B cell (primary cell): ENCODE measurements at places on chromosomes 4 and X. TPM values are rescaled to one million over a fixed set of nuclear protein-coding genes. Genes with fewer than 3 reads are reported as not detected.

The OPRPN gene
- not detected in 2 replicates for total RNA-seq

The CT45A7 gene
- total RNA-seq = not detected in 2 replicates

GRCh38 chrX:9342561-9343051 is 122.3 kb upstream of the TBL1X start:
- H3K27me3 ChIP-seq = no peaks in the 10 kb centered on the region
- H3K27ac ChIP-seq = no peak overlapping the region
- no peaks in the 10 kb centered on the region for H3K36me3 ChIP-seq
- peak; percentile 64 for DNase-seq
- H3K4me3 ChIP-seq = no peak overlapping the region

The FRMD7 gene
- not detected in 2 replicates for total RNA-seq

DNA sequence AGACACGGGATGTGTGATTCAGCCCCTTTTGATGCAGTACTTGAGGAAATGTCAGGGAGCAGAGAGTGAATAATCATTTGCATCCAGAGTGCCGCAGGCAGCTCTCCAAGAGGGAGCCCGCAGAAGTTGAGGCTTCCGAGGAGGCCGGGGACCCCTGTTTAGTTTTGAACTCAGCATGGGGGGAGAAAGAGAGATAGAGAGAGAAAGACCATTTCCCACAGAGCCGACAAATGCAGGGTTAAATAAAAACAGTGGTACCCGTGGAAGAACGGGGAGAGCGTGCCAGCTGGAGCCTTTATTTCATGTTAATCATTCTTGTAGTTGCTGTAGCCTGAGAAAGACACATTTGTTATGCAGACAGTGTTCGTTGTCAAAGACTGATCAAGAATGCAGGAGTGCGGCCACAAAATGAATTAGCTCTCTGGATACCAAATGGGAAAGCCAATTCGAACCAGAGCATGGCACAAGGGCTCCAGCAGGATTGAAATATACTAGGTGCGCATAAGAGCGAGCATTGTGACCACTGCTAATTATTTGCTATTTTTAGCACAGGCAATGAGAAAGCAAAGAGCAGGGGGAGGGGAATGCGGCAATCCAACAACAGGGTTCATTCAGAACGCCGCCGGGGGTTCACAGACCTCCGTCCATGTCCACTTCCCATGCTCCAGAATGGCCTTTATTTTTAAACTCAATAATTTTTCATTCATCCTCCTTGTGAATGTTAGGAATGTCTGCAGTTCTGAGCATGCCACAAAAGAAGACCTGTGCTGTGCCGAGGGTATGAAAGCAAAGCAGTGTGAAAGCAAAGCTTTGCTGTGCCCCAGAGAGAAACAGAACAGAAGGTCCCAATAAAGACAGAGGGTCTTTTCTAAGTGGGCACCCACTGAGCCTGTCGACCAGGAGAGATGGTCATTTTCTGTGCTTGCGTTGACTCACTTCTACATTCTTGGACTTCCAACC is 243.9 kb upstream of the VCX3A start:
- H3K4me1 ChIP-seq = no peaks in the 10 kb centered on the region
- no peak overlapping the region for H3K27ac ChIP-seq
- DNase-seq = no peak
- H3K4me3 ChIP-seq = no peak overlapping the region

The SLC25A6 gene
- total RNA-seq = 323 and 343 TPM in 2 replicates

DNA sequence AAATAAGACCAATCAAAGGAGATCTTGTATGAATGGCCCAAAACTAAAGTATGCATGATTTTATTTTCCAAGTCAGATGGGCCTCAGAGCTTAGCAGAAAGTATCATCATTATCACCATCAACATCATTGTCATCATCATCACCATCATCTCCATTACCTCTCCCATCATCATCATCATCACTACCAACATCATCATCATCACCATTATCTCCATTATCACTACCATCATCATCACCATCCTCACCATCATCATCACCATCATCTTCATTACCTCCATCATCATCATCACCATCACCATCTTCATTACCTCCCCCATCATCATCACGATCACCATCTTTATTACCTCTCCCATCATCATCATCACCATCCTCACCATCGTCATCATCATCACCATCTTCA is 363.9 kb downstream of the DHRSX start:
- no peak overlapping the region for H3K27ac ChIP-seq
- no peaks in the 10 kb centered on the region for H3K27me3 ChIP-seq

GRCh38 chr4:62006108-62006507 is 806.0 kb downstream of the ADGRL3 start:
- no peaks in the 10 kb centered on the region for H3K4me1 ChIP-seq
- no peak for DNase-seq
- no peaks in the 10 kb centered on the region for H3K36me3 ChIP-seq
- H3K27me3 ChIP-seq = no peaks in the 10 kb centered on the region
- H3K4me3 ChIP-seq = no peak overlapping the region

- H3K36me3 ChIP-seq = no peaks in the 10 kb centered on the region
- H3K27ac ChIP-seq = no peak overlapping the region
- no peaks in the 10 kb centered on the region for H3K27me3 ChIP-seq
Measured at GRCh38 chrX:101619364-101619763, 1.6 kb upstream of the ARMCX6 start.

The SMARCA5 gene
- total RNA-seq = 48.7 and 53.1 TPM in 2 replicates

The SMR3B gene
- not detected in 2 replicates for total RNA-seq

The PRRG3 gene
- not detected in 2 replicates for total RNA-seq

The SOWAHB gene
- total RNA-seq = not detected in 2 replicates

The SOX3 gene
- total RNA-seq = not detected in 2 replicates

GRCh38 chrX:17944833-17945497 is 83.9 kb upstream of the RAI2 start:
- H3K27me3 ChIP-seq = no peaks in the 10 kb centered on the region
- no peaks in the 10 kb centered on the region for H3K36me3 ChIP-seq
- no peak for DNase-seq
- no peak overlapping the region for H3K4me3 ChIP-seq
- no peaks in the 10 kb centered on the region for H3K4me1 ChIP-seq

The TRAM1L1 gene
- not detected in 2 replicates for total RNA-seq

The ZNF141 gene
- total RNA-seq = 68.1 and 73.0 TPM in 2 replicates

GRCh38 chrX:148159796-148160195 is 178.7 kb downstream of the FMR1NB start:
- H3K27me3 ChIP-seq = no peaks in the 10 kb centered on the region
- H3K4me3 ChIP-seq = no peak overlapping the region
- no peaks in the 10 kb centered on the region for H3K4me1 ChIP-seq
- H3K27ac ChIP-seq = no peak overlapping the region
- DNase-seq = no peak

DNA sequence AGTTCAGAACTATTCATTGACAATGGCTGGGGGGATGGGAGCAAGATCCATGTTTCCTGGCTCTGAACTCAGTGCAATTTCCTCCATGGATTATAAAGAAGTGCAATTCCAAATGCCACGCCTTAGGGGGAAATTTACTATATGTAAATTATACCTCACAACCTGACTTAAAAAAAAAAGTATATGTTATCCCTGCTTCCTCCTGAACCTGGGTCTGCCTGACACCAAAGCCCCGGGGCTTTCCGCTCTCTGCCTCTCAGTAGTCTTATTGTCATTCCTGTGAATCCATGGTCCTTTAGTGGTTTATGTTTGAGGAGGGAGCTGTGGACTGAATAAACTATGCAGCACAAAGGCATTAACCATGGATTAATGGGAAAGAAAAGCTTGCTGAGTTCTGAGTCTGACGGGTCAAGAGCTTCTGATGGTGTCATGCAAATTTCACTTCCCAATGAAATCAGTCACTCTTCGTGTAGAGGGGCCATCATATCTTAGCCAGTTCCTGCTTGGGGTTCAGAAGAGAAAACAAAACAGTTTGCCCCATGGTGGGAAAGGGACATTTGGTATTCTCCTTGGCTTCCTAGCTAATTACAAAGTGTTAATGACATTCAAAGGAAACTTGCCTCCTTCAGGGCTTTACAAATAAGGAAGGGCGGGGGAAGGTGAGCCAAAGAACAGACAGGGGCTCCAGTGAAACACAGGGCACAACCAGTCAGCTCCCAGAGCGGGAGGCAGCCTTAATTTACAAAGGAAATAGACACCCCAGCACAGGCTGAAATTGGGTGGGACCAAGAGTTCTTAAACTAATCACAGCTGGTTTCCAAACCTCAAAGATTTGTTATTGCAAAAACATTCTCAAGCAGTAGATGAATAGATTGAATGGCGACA is 14.3 kb downstream of the FAM9C start:
- H3K27ac ChIP-seq = no peak overlapping the region
- no peaks in the 10 kb centered on the region for H3K27me3 ChIP-seq
- DNase-seq = no peak

DNA sequence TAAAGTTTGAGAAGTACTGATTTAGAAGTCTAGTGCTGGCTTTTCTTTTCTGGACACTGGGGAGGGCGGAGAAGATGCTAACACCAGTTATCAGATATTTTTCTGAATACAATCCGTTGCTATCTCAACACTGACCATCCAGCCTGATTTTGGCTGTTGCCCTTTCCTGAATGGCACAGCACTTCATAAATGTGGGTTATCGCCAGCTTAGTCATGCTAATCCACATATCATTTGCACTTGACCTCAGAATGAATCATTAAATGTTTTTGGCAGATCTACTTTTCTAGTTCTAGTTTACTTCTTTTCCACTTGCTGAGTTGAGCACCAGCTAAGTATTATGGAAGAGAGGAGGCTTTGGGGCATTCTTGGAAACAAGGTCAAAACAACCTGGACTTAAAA is 60.8 kb upstream of the ESX1 start:
- H3K4me3 ChIP-seq = no peak overlapping the region
- no peaks in the 10 kb centered on the region for H3K36me3 ChIP-seq
- no peak for DNase-seq
- H3K27me3 ChIP-seq = no peaks in the 10 kb centered on the region
- no peaks in the 10 kb centered on the region for H3K4me1 ChIP-seq

DNA sequence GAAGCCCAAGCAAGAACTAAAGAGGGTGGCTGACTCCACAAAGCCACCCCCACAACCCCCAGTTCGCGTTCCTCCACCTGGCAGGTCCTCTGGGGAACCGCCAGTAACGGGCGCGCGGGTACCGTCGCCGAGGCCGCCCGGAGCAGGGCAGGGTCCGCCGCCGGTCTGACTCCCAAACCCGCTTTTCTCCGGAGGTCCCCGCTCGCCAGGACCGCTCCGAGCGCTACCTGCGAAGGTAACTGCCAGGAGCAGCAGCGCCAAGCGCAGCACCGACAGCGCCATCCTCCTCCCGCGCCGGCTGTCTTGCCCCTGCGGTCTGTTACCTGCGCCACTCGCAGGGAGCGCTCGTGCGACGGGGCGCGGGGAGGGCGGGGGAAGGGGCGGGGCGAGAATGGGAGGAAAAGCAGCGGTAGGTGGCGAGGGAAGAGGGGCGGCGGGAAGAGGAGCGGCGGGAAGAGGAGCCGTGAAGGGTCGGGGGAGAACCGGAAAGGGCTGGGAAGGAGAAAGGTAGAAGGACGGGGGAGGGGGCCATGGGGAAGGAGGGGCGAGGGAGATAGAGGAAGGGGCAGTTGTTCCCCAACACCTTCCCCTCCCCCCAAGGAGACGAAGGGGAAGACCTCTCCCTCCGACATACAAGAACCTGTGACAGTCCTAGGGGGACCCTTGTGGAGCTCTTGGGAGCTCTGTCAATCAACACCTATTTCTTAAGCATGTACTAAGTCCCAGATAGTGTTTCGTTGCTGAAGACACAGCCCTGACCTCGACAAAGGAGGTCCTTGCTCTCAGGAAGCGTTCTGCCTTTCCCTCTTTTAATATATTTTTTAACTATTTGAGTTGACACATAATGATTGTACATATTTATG is at the start of gene SPINK2:
Gene SPINK2 (minus strand): TSS at position 321 of the 863 bp plus-strand sequence. CDS start 39 bp downstream, at position 282.
- no peaks in the 10 kb centered on the region for H3K36me3 ChIP-seq
- H3K4me3 ChIP-seq = peak within 1 kb of the TSS; percentile 64
- peaks cover 7% of the 10 kb centered on the region for H3K27me3 ChIP-seq
- peaks cover 26% of the 10 kb centered on the region for H3K4me1 ChIP-seq
- peak; percentile 82 for DNase-seq
- no peak within 1 kb of the TSS for H3K27ac ChIP-seq

DNA sequence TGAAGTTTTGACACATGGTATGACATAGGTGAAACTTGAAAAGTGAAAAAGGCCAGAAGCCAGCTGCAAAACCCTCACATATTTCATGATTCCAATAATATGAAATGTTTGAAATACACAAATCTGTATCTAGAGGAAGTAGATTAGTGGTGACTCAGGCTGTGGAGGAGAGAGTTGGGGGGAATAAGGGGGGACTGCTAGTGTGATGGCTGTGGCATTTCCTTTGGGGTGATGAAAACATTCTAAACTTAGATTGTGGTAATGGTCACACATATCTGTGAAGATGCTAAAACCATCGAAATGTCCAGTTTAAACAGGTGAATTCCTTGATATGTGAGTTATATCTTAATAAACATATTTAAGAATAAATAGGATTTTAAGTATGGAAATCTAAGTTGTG is 343.5 kb upstream of the SFRP2 start:
- H3K27me3 ChIP-seq = no peaks in the 10 kb centered on the region
- H3K4me3 ChIP-seq = no peak overlapping the region
- no peaks in the 10 kb centered on the region for H3K4me1 ChIP-seq
